ENCODE measurements at places on chromosomes 1 and 21.

DNA sequence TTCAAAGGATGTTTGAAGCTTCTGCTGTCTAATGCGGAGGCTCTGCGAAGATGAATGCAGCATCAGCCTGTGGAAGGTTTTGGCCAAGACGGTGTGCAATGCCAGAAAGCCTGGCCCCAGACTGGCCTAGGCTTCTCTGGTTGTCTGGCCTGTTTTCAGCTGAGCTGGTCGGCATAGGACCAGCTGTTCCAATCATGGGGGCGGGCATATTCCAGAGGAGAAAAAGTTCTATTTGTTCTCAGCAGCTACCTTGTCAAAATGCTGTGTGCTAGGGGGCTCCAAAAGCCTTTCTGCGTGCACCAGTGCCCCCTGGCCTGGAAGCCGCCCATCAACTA is 57.6 kb downstream of the TGFB2 start:
- no peak for DNase-seq

GRCh38 chr1:211910913-211911485 is 80.4 kb upstream of the LPGAT1 start:
- DNase-seq = no peak

DNA sequence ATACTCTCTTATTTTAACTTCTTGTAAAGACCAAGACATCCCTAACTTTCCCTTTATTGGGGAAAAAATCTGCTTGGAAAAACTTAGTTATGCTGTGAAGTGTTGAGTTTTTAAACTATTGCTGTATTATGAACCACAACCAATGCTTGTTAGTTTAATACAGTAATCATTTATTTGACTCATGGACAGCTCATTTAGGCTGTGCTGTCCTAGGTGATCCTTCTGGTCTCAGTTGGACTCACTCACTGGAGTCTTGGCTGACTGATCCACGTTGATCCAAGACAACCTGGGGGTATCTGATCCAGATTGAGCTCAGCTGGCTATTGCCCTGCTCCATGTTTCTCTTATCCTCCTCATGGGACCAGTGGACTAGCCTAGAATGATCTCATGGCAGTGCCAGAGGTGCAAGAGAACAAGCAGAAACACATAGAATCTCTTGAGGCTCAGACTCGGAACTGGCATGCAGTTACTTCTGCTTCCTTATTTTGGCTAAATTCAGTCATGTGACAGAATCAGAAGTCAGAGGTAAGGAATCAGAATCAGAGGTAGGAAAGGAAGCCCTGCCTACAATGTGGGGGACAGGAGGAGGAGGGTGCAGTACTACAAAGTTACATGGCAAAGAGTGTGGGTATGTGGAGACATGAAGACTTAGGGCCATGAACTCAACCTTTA is 156.5 kb downstream of the FGGY start:
- no peak for DNase-seq

GRCh38 chr1:159835862-159836525 is 9.3 kb downstream of the SLAMF8 start:
- no peak for DNase-seq

DNA sequence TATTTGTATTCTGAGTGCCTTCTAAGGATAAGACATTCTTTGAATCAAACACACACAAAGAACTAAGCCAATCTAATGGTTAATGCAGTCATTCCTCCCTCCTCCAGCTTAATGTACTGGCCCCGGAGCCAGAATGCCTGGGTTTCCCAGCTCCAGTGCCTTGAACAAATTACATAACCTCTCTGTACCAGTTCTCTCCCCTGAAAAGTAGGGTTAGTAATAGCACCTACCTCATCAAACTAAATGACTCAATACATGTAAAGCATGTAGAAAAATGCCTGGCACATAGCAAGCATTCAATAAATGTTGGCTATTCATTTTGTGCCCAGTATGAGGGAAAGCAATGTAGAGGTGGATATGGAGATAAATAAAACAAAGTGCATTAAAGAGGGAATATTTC is 14.0 kb downstream of the C1orf52 start:
- DNase-seq = no peak
